Fibroblast of skin of left biceps (primary cell): ENCODE measurements at places on chromosomes 3 and 15.

DNA sequence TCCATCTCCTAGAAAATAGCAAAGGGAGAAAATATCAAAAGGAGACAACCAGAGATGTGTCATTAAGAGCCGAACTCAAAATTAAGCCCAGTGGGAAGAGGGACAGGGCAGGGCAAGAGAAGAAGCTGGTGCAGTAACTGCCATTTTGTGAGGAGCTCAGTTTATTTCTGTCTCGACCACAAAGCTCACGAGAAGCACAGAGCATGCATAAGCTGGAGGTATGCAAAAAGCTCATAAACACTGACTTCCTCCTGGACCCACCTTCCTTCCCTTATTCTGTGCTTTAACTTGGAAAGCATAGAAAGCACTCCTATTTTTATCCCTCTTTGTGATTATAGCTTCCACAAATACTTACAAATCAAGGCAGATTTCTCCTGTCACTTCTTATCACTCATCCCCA, 81.3 kb downstream of the DGKG start:
- DNase-seq = no peak

- DNase-seq = no peak
Measured at GRCh38 chr3:184715943-184716621, 4.2 kb upstream of the MAGEF1 start.

- peak; percentile 45 for DNase-seq
Measured at GRCh38 chr15:90221246-90221900, 12.4 kb downstream of the CIB1 start.

GRCh38 chr15:37149146-37149545, 48.8 kb upstream of the MEIS2 start:
- no peak for DNase-seq

DNA sequence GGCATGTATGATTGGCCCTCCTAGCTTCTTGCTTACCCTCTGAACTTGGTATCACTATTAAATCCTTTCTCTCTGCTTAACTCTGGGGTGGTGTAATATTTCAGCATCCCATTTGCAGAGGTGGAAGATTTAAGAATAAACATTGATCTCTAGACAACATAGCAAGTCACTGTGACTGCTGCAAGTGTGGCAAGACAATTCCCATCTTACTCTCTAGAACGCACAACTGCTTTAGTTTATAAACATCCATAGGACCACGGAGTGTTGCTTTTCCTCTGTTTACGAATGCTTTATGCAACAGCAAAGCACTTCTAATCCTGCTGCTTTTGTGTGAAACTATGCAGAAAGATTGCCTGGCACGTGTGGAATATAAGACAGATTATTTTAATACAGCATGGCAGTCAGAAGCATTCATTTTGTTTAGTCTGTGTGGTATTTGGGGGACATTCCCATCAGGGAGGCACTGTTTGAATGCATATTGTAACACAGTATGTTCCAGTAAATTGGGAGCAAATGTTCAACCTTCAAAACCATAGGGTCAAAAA, 338.9 kb upstream of the TMCO5A start:
- DNase-seq = no peak

DNA sequence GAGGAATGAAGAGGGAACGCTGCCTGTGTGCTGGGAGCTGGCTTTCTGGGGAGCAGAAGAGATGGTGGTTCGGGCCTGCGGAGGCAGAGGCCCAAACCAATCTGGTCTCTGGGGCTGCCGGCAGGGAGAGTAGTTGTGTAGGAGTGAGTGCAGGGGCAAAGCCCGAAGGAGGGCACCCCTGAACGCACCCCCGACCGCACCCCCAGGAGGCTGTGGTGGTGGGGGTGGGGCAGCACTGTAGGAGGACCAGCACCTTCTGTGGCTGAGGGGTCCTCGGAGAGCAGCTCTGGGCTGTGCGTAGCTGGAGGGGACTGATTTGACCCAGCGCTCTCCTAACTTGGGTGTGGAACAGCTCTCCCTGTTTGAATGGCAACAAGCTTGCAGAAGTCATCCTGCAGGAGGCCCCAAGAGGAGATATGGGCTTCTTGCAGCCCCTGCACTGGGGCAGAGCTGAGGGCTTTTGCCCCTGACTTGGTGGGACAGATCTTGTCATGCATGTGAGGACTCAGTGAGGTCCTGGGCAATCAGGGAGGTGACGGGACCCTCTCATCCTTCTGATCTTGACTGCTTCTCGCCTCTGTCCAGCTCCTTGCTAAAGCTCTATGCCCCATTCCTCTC, 26.1 kb downstream of the C15orf39 start:
- DNase-seq = no peak
